ENCODE measurements at places on chromosomes 1 and 21. TPM values are rescaled to one million over a fixed set of nuclear protein-coding genes. Genes with fewer than 3 reads are reported as not detected.

DNA sequence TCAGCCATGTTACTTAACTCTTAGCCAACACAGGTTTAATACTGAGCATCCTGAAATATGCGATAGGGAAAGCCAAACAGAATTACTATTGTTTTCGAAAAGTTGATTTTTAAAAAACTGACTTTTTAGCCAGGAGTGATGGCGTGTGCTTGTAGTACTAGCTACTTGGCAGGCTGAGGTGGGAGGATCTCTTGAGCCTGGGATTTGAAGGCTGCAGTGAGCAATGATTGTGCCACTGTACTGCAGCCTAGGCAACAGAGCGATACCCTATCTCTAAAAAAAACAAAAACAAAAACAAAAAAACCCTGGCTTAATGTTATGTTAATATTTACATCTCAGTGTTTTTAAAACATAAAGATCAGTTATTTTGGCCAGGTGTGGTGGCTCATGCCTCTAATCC is 16.7 kb downstream of the NMNAT1 start:
- DNase-seq: no peak

DNA sequence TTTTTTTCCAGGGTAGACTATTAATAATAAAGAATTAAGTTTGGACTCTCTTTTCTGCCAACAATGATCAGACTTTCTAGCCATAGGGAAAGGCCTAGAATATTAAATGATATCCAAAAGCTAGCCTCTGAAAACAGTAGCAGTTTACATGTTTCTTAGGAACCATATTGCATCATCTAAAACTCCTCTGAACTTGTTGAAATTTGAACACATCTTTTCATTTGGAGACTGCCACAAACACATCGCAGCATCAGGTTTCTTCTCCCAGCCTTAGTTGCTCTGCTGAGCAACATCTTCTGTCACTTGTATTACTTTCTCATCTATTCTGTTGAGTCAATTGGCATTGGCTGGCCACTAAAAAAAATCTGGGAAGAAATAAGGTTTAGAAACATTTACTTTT is 63.2 kb upstream of the GNG4 start:
- DNase-seq: no peak

Gene TMIGD3
- total RNA-seq: 10.0 TPM

- DNase-seq: no peak
Observed at GRCh38 chr21:37688952-37689659, 227.2 kb downstream of the KCNJ6 start.

- no peak for DNase-seq
Observed at GRCh38 chr1:13760340-13760739, 60.4 kb downstream of the PRDM2 start.

DNA sequence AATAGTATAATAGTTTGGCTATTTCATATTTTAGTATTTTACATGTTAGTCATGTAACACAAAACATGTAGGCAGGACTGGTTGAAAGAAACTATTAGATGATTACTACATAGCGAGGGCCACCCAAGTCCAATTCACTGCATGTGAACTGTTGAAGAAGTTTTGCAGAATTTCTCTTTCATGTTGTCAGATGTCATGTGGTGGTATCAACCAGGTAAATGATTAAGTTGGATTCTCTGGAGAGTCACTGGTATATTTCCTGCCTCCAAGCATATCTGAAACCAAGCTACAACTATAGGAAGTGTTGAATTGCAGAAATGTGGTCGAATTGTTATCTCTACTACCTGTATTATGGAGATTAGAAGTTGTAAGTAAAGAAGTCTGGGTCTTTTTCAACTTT is 137.8 kb upstream of the DPYD start:
- no peak for DNase-seq

- DNase-seq: no peak
Observed at GRCh38 chr1:201176940-201177339, 13.7 kb upstream of the IGFN1 start.

DNA sequence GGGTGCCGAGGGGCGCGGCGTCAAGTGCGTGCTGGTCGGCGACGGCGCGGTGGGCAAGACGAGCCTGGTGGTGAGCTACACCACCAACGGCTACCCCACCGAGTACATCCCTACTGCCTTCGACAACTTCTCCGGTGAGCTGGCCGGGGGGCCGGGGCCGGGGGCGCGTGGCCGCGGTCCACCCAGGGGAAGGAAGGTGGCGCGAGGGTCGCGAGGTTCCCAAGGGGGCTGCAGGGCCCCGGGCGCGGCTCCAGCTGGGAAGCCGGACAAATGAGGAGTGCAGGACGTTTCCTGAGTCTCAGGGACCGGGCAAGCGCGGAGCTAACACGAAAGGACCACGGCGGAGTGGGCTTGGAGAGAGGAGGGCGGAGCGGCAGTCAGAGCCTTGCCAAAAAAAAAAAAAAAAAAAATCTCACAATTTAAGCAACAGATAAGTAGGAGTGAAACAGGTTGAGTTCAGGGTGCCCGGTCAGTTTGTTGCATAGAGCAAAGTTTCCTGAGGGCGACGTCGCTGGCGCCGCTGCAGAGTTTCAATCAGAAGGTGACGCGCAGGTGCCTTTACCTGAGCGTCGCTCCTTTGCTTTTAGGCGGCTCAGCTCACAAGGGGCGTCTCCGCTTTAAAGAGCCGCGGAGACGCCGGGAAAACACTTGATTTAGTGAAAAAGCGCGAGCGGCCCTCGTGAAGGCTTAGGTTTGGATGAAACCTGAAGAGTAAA is 750 bp downstream of the RHOU start:
- DNase-seq: no peak

Gene AMY1C
- total RNA-seq: not detected

GRCh38 chr1:171405391-171405714 is 80.0 kb upstream of the PRRC2C start:
- DNase-seq: no peak

- no peak for DNase-seq
Observed at GRCh38 chr1:213457733-213458132, 406.7 kb downstream of the RPS6KC1 start.

DNA sequence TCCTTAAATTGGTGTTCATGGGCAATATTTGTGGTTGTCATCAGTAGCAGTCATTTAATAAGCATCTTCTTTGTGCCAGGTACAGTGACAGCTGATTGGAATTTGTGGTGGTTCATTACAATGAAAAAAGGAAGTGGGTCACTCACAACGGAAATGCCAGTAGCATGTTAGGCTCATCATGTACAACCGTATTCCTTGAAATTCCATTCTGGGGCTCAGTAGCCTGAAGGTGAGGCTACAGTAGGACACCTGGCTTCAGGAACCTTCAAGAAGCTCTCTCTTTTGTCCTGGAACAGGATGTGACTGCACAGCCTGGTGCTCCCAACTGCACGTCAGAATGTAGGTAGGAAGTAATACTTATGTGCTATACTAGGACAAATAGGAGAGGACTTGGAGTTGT is 93.9 kb downstream of the ST3GAL3 start:
- no peak for DNase-seq

DNA sequence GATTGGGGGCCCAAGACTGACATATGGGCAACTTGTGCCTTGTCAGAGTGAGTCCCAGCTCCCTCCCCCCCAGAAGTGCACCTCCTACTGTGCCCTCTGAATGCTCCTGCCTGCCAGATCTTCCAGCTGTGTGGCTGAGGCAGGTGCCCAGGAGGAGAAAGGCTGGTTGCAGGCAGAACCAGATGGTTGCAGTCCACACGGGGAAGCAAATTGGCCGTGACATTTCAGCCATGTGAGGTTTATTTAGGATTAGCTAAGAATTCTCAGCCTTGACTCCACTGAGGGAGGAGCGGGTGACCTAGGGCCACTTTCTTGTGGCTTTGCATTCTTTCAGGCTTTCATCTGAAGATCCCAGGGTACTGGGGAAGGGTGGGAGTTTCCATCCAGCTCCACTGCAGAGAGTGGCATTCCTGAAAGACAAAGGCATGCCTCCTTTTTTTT is 33.8 kb downstream of the PEX14 start:
- DNase-seq: no peak

Gene GNAI3
- total RNA-seq: 6.9 TPM

- no peak for DNase-seq
Observed at GRCh38 chr1:40384887-40385286, 11.4 kb downstream of the SMAP2 start.

DNA sequence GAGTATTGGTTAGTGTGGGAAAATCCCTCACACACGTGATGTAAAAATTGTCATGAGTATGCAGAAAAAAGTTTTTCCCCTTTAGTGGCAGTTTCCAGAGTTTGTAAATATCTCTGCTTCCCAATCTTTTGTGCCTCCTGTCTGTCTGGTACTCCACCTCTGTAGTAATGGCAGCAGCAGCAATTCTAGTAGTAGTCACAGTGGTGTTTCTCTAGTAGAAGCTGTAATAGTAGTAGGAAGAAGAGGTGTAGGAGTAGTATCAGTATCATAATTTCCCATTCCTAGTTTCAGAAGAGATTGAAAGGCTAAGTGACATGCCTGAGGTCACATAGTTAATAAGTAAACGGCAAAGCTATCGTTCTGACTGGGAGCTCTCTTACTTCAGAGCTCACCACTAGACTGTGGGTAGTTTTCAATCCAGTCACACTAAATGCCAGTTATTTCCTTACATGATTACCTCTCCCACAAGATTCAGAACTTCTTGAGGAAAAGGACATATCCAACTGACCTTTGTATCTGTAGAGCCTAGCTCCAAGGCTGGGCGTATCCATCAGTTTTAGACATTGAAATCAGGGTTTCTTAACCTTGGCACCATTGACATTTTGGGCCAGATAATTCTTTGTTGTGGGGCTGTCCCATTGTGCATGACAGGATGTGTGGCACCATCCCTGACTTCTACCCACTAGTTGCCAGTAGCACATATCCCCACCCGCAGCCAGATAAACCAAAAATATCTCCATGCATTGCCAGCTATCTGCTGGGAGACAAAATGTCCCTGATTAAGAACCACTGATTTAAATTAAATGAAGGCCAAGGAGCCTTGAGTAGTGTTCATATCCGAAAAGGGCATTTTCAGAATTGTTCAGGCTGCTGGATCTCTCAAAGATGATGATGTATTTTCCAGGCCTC is 135.9 kb downstream of the FGGY start:
- DNase-seq: no peak

Gene FABP3
- total RNA-seq: 15.5 TPM

Gene CRYBG2
- total RNA-seq: not detected

GRCh38 chr1:67648582-67649326 is 36.2 kb upstream of the GADD45A start:
- DNase-seq: no peak

GRCh38 chr1:33393991-33394390 is 36.9 kb downstream of the PHC2 start:
- no peak for DNase-seq

GRCh38 chr1:154405747-154406571 is 816 bp downstream of the IL6R start:
- DNase-seq: peak; percentile 82

DNA sequence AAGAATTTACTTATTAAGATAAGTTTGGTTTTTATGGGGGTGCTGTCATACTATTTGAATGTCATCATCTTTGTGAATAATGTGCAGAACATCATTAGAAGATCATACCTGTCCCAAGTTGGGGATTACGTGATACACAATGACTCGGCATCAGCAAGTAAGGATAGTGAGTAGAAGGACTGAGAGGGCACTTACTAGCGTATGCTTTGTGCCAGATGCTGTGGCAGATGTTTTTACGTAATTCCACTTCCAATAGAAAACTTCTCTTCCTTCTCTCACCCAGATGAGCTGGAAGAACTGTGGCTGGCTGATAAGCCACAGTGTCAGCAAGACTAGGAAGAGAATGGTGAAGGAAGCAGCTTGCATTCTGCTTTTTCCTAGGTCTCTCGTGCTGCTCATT is 28.1 kb upstream of the TGFB2 start:
- no peak for DNase-seq

DNA sequence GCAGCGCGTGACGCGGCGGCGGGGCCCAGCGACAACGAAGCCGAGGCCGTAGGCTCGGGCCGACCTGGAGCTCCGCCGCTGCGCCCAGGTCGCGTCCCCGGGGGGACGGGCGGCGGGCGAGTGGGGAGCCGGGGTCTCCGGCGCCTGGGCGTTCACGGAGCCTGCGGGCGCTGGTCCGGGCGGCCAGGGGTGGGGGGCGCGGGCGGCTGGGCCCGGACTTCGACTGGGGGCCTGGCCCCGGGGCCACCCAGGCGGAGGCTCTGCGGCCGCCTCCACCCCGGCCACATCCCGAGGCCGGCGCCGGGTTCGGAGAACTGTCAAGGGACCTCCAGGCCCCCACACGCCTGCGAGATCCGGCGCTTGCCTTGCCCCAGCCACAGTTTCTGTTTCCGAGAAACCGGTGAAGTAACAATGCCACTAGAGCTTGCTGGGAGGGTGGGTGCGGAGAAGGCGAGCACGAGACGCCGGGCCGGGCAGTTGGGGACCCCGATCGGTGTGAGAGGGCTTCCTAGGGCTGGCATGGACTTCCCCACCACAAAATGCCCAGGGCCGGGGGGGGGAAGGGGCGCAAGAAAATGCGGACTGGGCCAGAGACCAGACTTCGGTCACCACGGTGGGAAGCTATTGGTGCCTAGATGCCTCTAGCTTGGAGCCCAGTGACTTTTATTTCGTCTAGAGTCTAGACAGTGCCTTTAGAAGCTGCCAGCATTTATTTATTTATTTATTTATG is 501 bp downstream of the FBXO6 start:
- no peak for DNase-seq

DNA sequence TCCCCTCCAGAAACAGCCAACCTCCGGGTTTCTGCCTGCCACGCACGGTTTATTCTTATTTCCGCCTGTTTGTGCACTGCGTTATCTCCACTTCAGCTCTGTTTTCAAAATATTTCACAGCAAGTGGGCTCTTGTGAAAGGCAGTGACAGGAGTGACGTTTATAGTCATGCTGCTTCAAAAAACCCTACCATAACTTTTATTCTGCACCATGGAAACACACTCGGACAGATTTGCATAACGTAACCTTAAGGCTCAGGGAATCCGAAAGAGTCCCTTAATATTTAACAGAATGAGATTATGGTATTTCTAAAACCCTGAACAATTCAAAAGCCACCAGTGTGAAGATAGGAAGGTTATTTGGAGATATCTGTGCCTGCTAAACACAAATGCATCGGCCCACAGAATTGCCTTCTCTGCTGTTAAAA is 782 bp upstream of the SDE2 start:
- no peak for DNase-seq

- DNase-seq: no peak
Observed at GRCh38 chr1:18528616-18529015, 47.9 kb downstream of the KLHDC7A start.

- no peak for DNase-seq
Observed at GRCh38 chr1:232169436-232169835, 460.5 kb downstream of the SIPA1L2 start.

DNA sequence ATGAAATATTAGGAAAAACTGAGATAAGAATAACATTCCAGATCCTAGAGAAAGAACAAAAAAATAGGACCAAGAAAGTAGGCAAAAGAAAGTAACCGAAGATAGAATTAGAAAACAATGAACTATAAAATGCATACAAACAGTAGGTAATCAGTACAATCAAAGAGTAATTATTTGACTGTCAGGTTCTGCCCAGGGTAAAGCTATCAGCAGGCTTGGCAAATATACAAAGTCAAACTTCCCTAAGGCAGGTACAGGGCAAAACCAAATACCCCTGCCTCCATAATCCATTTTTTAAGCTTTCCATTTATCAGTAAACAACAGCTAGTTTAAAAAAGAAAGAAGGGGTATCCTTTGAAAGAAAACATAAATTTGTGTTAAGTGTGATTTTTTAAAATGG is 44.4 kb downstream of the TESK2 start:
- DNase-seq: no peak

- DNase-seq: no peak
Observed at GRCh38 chr1:12519693-12520364, 98.2 kb downstream of the DHRS3 start.
